ENCODE measurements at places on chromosomes 6 and 20.
A peak's percentile ranks its signal among the peaks of the same experiment; 100 is the strongest.

DNA sequence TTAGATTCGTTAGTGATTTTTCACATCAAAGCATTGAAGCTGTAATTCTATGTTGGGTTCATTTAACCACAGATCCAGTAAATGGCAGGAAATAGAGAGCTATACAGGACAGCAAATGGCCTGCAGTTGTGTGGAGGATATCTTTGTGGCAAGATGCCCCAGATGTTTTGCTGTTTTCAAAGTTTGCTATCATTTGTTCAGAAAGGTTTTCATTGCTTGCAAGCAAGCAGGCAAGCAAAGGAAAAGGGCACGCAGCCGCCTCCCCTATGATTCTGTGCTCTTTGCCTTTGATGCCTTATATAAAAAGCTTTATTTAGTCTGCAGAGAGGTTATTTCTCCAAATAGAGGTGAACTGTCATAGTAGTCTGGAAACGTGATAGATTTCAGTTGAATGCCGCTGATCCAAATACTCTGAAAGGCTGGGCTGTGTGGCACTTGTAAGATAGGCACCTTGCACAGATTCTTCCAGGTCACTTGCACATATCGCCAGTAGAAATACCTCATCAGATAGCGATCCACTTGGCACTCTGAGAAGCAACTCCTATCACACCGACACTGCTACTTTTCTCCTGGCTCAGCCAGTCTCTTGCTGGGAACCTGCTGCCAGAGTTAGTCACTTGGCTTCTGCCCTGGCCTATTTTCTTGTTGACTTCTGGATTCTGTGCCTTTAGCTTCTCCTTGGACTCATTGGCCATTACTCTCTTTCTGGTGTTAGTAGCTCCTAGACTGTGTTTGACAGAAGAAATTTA, 66.4 kb downstream of the UTRN start:
- DNase-seq, result no peak

DNA sequence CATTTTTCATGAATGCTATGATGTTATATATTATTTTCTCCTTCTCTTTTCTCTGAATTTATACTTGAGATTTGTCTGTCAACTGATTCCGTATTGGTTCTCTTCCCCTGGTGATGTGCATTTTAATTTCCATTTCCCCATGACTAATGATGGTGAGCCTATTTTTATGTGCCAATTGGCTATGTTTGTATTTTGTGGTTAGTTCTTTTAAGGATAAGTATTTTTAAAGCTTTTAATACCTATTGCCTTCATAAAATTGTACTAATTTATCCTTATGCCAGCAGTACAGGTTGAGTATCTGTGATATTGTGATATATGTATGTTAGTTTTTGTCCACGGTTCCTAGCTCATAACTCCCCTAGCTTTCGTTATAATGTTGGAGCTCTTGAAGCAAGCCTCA, 2.8 kb downstream of the POLH start:
- DNase-seq, result no peak

- no peak for DNase-seq
Observed at GRCh38 chr6:113442040-113442439, 415.1 kb upstream of the MARCKS start.

GRCh38 chr6:12075067-12075563, 63.0 kb downstream of the HIVEP1 start:
- DNase-seq, result no peak

DNA sequence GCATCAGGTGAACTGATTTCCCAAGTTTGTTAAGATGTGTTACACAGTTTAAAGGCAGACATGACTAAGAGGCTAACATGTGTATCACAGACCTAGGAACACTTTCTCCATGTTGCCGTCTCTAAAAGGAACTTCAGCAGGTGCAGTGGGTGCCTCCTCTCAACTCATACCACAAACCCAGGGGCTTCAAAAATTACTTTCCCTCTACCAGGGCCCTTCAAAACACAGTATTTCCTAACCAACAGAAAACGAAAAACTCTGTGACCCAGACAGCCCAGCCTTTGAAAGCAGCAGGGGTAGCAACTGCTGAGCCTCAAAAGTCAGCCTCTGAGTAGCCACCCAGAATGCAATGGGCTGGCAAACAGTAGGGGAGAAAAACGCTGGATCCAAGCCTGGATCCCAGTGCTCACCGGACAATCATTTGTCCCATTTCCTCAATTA, 28.5 kb downstream of the B4GALT5 start:
- no peak for DNase-seq

- no peak for DNase-seq
Observed at GRCh38 chr6:41586252-41587007, 40.2 kb downstream of the FOXP4 start.

DNA sequence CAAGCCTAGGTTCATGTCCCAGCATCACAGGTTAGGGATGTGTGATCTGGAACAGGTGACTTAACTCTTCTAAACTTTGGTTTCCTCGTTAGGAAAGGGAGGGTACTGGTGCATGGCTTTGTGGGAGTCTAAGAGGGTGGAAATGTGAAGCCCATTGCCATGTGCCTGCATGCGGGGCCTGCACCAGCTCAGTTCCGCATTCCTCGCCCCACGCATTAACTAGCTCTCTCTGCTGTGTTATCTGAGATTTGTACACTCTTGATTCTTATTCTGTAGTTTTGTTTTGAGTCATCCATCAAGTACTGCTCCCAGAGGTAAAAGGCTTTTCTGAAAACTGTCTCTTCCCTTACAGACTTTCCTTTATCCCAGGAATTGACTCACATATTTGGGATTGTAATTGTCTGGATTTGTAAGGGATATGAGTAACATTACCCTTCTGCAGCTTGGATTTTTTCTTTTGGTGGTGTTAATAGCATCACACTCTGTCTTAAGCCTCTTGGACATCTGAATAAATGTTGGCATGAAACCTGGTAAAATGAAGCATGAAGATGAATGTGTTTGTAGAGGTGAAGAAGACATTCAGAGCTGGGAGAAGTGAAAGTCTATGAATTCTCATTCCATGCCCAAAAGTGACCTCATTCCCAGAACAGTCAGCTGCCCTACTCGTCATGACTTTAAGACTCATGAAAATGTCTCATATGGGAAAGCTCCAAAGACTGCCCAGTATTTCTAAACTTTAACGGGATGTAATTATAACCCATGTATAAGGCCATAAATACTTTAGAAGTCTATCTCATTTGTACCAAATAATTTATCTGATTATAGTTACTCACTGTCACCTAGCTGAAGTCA, 357.3 kb downstream of the FOXA2 start:
- DNase-seq, result no peak

DNA sequence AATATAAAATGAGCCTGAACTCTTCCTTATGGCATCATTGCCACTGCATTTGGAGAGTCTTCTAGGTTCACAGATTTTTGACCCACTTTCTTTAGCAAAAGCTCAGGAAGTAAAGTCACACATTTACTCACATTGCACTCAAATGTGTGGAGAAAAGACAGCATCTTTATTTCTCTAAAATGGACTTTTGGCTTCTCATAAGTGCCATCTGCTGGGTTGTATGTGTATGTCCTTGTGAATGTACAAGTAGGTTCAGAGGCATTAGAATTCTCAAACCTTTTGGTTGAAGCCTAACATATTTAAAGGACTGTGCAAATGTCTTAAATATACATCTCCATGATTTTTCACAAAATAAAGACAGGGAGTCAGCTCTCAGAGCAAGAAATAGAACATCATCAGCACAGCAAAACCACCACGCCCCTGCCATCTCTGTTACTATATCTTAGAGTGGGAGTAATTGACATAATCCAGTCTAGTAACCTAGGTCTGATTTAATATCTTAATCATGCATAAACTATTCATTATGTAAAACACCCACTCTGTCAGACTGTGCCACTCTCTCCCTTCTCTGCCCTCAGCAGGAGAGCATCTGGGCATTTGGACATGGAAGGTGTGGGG, 42.2 kb upstream of the SPTLC3 start:
- no peak for DNase-seq

DNA sequence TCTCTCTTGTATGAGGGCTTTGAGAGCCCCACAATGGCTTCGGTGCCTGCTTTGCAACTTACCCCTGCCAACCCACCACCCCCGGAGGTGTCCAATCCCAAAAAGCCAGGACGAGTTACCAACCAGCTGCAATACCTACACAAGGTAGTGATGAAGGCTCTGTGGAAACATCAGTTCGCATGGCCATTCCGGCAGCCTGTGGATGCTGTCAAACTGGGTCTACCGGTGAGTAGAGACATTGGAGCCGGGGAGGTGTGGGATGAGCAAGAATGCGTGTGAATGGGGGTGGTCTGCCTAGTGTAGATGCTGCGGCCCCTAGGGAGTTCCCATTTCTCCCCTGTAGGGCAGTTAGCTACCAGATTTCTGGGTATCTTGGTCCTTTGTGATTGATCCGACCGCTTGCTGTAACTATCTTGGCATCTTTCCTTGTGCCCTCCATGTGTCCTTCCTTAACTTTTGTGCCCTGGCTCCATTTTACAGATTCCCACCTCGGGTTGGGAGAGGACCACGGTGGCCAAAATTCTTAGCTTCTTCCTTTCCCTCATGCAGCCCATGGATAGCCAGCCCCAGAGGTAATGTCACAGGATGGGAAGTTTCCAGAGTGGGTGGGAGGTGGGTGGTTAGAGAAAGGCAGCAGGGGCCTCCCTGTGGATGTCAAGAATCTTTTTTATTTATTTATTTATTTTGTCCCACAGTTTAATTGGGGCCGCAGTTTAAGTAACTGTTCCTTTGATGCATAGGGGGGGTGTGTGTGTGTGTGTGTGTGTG, 6.3 kb downstream of the BRD2 start:
- DNase-seq, result no peak

DNA sequence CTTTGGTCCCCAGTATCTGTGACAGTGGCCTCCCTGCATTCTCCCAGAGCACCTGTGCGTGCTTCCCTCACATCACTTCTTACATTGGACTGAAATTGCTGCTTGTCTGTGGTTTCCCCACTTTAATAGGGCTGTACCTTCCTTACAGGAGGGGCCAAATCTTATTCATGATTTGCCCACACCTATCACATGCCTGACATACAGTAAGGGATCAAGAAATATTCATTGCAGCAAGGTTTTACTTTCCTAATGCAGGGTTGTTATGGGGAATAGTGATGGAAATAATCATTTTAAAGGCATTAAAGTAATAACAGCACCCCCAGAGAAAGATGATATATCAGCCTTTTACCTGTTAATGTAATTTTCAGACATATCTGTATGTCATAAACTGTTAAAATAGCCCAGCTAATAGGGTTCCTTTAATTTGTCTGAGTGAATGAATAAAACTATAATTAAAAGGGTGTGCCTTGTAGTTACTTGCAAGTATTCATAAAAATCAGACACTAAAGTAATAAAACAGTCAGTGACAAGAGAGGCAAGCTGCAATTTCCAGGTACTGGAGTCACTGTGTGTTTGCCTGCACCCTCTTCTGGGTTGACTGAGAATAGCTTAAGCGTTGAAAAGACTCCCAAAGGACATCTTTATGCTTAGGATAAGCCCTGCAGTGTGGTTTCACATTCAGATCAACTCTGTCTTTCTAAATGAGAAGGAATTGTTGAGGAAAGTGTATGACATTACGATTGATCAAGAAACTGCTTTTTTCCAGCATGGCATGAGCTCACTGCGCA, 182.7 kb downstream of the PHACTR1 start:
- DNase-seq, result no peak

DNA sequence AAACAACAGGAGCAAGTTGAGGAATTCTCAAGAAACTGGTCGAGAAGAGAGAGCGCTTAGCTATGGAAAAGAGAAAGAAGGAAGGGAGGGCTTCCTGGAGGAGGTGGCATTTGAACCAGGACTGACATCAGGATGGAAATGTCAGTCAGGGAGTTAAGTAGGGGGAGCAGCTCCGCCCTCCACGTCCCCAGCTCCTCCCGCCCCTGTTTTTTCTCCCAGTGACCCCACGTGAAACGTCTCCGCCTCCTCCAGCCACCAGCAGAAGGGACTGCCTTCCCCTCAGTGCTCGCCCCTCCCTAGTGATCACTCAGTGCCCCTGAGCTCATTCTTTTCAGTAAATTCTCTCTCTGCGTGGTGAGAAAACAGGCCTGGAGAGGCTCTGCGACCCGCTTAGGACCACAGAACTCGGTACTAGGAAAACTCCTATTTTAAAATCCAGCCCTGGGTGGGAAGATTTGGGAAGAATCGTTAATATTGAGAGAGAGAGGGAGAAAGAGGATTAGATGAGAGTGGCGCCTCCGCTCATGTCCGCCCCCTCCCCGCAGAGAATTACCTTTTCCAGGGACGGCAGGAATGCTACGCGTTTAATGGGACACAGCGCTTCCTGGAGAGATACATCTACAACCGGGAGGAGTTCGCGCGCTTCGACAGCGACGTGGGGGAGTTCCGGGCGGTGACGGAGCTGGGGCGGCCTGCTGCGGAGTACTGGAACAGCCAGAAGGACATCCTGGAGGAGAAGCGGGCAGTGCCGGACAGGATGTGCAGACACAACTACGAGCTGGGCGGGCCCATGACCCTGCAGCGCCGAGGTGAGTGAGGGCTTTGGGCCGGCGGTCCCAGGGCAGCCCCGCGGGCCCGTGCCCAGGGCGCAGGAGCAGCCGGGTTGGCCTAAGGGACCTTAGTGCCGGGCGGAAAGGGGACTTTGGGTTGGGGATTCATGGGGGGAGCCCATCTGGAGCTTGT, 4.6 kb downstream of the HLA-DPB1 start:
- peak; percentile 48 for DNase-seq

DNA sequence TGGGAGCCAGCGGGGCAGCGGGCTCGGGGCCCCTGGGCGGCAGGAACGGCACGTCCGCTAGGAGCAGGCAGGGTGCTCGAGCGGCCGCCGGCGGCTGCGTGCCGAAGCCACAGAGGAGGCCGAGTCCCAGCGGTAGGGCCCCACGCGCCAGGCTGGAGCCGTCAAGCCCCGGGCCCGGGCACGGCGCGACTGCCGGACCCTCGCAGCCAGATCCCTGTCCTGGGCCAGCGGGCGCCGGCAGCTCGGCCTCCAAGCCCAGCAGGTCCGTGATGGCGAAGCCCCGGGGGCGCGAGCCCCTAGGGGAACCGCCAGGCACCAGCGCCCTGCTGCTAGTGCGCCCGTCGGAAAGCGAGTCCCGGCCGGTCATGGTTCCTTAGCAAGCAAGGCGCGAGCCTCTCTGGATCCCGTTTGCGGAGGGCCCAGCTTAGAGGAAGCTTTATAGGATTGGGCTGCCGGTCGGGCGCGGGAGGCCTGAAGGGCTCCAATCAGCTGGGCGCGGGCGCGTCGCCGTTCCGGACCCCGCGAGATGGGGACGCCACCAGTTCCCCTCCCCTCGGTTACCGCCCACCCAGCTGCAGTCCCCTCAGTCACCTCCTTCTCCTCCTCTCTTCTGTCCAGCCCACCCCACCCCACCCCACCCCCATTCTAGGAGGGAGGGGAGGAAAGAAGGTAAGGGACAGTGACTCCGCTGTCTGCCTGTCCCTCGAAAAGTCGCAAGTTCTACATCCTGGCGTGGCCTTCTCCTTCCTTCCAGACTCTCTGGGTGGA, at the start of gene VSX1:
Gene VSX1, minus strand, starts transcription at position 412 of the 768 bp plus-strand sequence. Its CDS starts 45 bp downstream, at position 367.
- DNase-seq, result no peak

DNA sequence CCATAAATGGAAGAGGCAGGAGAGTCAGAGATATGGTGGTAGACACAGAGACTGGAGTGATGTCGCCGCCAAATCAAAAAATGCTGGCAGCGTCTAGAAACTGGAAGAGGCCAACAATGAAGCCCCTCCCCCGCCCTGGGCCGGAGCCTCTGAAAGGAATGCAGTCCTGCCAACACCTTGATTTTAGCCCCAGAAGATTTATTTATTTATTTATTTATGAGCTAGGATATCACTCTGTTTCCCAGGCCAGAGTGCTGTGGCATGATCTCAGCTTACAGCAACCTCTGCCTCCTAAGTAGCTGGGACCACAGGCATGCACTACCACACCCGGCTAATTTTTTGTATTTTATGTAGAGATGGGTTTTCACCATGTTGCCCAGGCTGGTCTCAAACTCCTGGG, 82.6 kb upstream of the CCDC167 start:
- no peak for DNase-seq

Data from left renal cortex interstitium (tissue), 4 donors.